AML-193 (cell line): ENCODE measurements at places on chromosomes 4 and X.

DNA sequence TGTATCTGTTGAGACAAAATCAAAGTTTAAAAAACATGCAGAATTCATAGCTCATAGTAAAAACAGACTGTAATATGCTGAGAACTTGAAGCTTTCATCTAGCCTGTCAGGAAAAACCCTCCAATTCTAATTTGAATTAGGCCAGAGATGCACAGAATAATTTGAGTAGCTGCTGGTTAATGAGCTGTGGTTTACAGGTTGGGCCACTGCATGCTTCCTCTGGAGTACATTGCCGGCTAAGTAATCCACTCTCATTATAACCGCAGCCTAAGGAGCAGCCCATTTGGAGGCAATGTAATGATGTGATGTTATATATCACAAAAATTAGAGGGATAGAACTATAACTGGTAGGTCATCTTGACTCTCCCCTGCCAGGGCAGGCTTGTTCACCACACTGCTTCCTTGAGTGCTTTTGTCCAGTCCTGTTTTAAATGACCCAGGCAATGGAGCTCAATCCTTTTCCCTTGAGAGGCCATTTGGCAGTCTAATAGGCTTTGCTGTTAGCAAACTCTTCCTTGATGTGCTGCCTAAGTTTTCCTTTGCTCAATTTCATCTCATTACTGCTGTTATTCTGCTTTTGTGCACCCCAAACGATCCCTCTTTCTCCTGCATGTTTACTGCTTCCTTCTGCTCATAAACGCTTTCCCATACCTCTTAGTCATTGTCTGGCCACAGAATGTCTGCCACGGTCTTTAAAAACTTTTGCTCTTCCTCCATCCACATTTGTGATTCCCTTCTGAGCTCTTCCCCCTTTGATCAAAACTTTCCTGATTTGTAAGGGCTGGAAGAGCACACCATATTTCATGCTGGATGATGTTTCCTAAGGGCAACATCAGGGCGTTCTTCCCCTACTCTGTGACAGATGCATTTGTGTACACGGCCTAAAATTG is 230.9 kb downstream of the C4orf33 start:
- DNase-seq = no peak

DNA sequence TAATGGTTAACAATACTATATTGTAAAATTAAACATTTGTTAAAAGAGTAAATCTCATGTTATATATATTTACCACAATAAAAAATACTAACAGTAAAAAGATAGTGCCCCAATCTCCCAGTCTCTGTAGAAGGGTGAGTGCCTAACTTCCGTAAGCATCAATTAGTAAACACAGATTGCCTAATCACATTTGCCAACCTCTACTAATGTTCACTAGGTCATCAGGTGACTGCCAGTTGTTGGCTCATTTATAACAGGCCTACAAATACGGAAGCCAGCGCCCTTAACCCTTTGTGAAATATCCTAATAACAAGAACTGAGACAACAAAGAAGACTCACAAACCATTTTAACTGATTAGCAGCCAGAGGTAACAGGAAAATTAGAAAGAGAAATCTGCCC is 345.1 kb downstream of the INPP4B start:
- no peak for DNase-seq

GRCh38 chr4:118340109-118340508 is 12.7 kb downstream of the PRSS12 start:
- DNase-seq = no peak

GRCh38 chrX:115260330-115260729 is 26.4 kb upstream of the LRCH2 start:
- DNase-seq = no peak

DNA sequence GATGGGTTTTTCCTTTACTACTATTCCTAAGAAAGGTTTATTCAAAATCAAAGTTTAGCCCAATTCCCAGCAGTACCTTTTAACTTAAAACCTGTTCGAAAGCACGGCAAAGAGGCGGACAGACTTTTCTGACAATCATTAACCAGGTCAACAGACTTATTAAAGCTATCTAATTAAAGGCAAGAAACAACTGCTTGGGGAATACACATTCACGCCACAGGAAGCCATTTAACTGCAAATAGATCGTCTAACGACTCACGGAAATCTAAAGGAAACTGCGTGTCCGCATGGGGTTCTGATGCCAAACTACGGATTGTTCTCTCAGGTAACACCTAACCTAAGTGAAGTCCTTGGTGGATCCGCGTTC is 663 bp upstream of the USP53 start:
- no peak for DNase-seq

- no peak for DNase-seq
Measured at GRCh38 chr4:63777601-63778000, 631.6 kb downstream of the TECRL start.

DNA sequence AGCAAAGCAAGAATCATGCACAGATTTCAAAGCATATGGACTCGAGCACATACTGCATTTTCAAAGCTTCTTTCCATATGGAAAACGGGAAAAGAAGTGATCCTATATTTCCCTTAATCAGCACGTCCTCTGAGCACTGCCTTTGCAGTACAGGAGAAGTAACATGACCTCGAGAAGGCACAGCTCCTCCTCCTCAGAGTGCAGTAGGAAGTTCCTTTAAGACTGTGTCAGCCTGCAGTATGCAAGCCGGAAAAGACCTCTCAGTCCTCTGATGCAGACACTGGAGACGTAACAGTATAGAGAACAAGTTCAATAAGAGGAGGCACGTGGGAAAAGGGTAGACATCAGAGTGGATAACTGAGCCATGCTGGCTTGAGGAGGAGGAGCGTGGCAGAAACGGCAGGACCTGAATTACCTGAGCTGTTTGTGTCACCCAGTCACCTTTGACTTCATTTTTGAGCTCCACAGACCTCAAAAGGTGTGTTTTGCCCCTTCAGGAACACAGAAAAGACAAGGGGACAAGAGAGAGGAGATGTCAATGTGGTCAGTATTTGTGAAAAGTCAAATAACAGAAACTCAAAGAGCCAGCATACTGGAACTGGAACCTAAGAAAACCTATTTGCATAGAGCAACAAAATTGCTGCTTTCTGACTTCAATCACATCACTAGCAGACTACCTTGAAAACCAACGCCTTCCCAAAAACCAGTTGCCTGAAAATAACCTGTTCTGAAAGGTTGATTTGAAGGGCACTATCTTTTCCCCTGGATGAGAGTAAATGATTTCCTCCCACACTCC is 20.8 kb downstream of the IRF2 start:
- DNase-seq = peak; percentile 76

DNA sequence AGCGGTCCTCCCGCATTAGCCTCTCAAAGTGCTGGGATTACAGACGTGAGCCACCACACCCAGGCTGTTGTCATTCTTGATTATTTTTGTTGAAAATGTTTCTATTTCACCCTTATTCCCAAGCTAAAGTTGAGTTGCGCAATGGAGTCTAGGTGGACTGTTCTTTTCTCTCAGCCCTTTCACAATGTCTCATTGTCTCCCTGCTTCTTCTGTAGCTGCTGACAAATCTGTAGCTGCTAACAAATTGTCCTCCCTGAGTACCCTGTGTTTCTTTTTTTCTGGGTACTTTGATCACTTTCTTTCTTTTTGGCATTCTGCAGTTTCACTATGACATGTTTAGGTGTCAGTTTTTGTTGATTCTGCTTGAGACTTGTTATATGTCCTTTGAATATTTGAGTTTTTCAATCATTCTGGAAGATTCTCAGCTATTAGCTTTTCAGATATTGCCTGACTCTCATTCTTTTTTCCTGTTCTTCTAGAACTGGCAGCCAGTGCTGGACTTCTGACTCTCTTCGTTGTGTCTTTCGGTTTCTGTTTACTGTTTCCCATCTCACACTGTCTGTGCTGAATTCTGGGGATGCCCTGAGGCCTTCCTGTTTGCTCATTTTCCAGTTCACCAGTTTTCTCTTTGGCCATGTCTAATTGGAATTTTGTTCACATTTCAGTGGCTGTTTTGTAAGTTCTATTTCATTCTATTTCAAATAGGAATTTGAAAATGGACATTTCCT is 6.6 kb downstream of the ABCD1 start:
- no peak for DNase-seq

- DNase-seq = no peak
Measured at GRCh38 chr4:139144911-139145551, 32.0 kb downstream of the ELF2 start.

DNA sequence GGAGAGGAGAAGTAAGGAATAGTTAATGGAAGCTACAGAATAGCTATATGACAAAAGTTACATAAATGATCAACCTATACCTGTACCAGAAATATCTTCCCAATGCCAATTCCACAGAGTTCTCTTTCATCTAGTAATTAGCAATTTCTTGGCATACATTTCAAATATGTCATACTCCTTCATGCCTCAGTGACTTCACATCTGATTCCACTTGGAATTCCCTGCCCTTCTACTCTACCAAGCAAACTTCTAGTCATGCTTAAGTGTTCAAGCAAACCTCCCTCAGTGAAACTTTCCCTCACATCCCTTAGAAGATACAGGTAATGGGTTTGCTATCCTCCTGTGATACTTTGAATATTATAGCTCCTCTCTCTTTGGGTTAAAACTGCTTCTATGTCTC is 127.1 kb downstream of the KLHL13 start:
- DNase-seq = no peak

DNA sequence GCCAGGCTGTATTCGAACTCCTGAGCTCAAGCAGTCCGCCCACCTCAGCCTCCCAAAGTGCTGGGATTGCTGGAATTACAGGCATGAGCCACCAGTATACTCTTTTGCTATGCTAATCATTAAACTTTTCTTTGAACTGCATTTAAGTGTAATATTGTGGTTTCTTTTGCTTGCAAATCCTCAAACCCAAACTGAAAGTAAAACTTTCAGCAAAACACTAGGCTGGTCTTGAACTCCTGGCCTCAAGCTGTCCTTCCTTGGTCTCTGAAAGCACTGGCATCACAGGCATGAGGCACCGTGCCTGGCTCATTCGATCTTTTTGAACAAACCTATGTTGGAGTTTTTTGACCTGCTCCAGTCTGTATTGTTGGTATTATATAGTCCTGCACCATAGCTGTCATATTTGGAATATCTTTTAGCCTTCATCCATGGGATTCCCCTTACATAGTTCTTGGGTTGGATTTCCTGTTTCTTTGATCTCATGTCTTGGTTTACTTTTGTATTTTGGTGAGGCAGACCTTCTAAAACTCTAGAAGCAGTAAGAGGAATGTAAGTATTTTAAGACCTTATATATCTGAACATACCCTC is 34.1 kb downstream of the MOB1B start:
- DNase-seq = no peak

- peak; percentile 3 for DNase-seq
Measured at GRCh38 chrX:150594584-150594983, 26.2 kb downstream of the MTM1 start.

- no peak for DNase-seq
Measured at GRCh38 chr4:128782875-128783614, 26.5 kb upstream of the JADE1 start.

DNA sequence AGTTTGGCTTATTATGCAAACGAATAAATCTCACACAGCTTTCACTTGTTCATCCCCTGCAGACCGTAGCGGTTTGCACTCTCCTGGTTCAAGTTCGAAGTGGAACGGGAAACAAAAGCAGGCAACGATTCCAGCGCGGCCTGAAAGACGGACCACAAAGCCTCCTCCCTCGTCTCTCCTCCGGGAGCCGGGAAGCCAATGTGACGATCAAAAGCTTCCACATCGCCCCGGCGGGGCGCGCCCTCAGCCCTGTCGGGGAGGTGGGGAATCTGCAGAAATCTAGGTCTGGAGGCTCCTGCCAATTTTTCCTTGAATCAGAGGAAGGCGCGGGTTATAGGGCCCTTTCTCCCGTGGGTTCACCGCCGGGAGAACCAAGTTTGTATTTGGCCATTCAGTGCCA is 16.9 kb upstream of the ZIC3 start:
- no peak for DNase-seq

DNA sequence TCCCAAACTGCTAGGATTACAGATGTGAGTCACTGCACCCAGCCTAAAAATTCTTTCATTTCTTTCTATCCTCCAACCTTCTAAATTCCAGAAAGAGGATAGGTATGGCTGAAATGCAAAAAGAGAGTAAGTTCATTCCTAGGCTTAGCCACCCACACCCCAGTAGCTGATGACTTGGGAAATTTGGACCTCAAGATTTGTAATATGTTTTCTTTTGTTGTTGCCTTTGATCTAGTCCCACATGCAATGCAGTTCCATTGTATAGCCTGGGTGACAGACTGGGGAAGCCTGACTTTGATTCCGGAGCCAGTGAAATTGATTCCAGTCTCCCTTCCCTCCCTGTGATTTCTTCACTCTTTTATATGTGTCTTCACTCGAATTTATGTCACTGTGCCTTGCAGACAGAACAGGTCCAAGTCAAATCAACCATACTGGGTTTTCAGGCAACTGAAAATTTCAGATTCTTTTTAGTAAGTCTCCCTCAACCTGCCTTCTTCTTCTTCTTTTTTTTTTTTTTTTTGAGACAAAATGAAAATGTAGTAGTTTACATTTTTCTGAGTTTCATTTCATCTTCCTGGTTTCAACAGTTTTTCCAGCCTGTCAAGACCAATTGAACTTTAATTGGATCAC is 176.2 kb upstream of the RBPJ start:
- no peak for DNase-seq

DNA sequence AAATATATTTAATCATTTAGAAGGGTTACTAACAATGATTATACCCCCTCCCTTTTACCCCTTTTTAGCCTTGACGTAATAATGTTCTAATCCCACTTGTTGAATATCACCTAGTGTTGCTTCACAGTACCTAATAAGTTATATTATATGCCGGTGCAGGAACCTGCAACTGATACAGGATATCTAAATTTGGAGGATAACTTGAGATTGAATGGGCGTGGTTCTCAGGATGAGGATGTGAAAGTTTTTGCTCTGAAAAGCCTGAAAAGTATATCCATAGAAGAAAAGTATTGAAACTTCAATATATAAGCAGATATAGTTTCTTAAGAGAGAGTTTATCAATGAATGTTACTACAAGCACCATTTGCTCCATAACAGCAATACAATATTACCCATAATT is 59.8 kb downstream of the ZNF711 start:
- DNase-seq = no peak

GRCh38 chr4:88097301-88097700 is 61.1 kb downstream of the ABCG2 start:
- no peak for DNase-seq

DNA sequence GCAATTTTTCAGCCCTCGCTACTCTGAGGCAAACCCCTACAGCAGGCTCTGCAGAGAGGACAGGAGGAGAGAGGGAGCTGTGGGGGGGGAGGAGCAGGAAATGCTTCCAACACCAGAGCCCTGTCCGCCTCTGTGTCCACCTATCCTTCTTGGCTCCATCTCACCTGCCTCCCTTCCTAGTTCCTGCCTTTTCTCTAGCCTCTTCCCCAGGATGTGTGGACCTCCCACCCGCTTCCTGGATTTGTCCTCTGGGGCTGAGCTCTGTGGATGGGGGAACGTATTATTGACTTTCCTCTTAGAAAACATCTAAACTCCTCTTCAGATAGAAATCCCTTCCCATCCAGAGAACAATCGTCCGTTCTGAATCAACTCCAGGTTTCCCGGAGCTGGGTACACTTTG is 14.4 kb downstream of the ASMT start:
- no peak for DNase-seq
